ENCODE measurements at places on chromosomes 3 and 15.

DNA sequence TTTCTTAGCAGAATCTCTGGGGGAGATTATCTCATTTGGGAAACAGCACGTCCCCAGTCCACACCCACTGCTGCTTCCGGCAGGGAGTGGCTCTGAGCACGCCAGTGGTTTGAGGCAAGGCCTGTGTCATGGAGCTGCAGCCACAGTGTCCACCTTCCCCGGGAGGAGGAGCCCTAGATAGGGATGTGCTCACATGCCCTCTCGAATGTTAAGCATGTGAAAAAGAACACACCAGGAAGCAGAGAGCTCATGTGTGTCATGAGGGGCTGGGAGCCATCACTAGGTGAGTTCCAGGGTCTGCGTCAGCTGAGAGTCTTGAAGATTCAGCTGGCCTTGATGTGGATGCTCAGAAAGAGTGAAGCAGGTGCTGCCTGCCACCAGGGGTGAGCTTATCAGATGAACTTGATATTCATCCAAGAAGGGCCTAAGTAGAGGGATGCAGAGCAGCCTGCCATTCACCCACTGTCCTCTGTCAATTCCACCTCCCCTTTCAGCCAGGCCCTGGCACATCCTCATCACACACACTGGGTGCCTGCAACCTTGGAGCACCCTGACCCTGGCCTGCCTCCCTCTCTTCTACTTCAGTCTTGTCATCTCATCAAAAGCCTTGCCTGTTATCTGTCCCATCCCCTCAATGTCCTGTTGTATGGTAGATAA is 16.3 kb downstream of the ITGA11 start:
- no peak for DNase-seq

GRCh38 chr3:78912259-78912658 is 855.5 kb downstream of the ROBO1 start:
- DNase-seq = no peak

DNA sequence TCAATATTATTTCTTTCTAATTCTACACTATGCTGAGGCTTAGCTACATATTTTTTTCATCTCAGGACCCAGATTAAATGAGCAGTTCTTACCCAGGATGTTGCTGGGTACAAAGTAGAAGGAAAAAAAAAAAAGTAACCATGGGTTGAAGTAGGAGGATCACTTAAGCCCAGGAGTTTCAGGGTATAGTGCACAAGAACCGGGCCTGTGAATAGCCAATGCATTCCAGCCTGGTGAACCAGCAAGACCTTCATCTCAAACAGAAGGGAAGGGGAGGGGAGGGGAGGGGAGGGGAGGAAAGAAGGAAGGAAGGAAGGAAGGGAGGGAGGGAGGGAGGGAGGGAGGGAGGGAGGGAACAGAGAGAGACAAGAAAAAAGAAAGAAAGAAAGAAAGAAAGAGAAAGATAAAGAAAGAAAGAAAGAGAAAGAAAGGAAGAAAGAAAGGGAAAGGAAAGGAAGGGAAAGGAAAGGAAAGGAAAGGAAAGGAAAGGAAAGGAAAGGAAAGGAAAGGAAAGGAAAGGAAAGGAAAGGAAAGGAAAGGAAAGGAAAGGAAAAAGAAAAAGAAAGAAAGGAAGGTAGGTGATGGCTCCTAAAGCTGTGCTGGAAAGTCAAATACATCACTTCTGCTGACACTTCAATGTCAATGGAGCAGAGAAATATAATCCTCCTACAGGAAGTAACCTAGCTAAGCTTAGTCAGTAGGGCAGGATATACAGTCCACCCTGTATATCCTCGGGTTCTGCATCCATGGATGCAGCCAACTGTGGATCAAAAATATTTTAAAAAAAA is 206.8 kb upstream of the TGFBR2 start:
- peak; percentile 26 for DNase-seq

DNA sequence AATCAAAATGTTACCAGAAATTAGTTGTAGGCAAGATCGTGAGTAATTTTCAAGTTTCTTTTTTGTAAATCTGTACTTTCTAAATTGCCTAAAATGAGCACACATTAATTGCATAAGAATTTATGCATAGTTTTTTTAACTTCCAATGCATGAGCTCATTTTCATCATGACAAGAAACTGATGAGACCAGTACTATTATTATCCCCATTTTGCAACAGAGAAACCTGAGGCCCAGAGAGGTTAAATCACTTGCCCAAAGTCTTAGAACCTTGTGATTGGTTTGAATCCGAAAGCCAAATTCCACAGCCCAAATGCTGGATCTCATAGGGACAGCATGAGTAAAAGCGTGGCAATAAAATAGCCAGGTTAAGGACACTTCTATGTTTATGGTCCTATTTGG is 274.7 kb downstream of the ERC2 start:
- no peak for DNase-seq

- no peak for DNase-seq
Observed at GRCh38 chr3:196778755-196779154, 39.1 kb downstream of the PAK2 start.

GRCh38 chr3:5197470-5198312 is 10.2 kb downstream of the EDEM1 start:
- peak; percentile 61 for DNase-seq

GRCh38 chr3:159356606-159357005 is 554.8 kb downstream of the MFSD1 start:
- DNase-seq = no peak

DNA sequence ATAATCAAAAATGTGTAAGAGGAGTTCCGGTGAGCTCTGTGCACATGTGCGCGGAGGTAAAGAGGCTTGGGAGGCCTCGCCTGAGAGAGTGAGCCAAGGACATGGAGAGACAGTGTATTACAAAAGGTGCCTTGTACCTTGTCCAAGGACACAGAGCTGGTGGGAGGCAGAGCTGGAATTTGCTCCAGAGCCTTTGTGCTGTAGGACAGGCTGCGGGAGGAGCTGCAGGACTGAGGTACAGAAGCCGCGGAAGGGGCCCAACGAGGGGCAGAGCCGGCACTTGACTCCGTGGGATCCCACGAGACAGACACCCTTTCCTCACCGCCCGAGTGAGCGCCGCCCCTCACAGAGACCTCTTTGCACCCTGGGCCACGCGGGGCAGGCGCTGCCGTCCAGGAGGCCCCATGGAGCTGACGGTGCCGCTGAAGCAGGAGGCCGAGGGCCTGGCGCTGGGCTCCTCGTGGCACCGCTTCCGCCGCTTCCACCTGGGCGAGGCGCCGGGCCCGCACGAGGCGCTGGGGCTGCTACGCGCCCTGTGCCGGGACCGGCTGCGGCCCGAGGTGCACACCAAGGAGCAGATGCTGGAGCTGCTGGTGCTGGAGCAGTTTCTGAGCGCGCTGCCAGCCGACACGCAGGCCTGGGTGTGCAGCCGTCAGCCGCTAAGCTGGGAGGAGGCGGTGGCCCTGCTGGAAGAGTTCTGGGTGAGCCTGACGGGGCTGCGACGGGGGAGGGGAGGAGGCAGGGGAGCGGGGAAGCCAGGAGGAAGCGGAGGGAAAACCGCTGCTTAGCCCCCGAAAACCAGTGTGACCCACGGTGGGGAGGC is 68.7 kb downstream of the SLTM start:
- peak; percentile 65 for DNase-seq

GRCh38 chr3:33915796-33916546 is 117.5 kb downstream of the PDCD6IP start:
- DNase-seq = peak; percentile 63

DNA sequence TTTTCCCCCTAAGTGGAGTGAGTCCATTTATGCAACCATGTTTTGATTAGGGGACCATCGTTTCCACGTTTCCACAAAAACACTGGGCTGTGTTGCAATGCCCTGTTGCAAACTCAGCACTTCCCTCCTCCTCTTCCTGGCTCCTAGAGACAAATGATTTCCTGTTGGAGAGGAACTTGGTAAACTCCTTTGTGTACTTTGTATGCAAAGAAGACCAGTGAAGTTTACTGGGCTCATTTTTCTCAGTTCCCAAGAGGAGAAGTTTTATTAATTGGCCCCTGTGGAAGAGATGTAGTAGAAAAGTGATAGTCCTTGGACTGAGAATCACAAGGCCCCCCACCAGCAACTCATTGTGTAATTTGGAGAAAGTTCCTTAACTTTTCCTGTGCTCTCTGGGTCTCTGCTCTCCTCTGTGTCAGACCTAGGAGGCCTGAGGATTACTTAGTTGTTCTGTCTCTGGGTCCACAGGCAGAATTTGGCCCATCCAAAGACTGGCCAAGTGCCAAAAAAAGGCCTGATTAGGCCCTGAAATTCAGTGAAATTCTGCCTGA is 95.0 kb downstream of the ATG7 start:
- DNase-seq = peak; percentile 65

- DNase-seq = peak; percentile 78
Observed at GRCh38 chr15:65326117-65326526, 21.6 kb downstream of the RNU5B-1 start.

GRCh38 chr3:14876921-14877333 is 58.2 kb downstream of the FGD5 start:
- no peak for DNase-seq

DNA sequence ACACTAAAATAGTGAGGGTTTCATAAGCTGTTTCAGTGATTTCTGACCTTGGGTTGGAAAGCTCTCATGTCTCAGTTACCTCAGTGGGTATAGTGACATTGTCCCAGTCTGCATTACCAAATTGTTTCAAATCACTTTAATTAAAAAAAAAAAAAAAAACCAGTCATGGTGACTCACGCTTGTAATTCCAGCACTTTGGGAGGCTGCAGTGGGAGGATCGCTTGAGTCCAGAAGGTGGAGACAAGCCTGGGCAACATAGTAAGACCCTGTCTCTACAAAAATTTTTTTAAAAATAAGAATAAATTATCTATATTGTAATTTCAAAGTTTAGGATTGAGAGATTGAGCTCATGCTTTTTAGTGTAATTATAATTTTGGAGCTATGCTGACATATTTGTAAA is 78.0 kb downstream of the MBNL1 start:
- no peak for DNase-seq

DNA sequence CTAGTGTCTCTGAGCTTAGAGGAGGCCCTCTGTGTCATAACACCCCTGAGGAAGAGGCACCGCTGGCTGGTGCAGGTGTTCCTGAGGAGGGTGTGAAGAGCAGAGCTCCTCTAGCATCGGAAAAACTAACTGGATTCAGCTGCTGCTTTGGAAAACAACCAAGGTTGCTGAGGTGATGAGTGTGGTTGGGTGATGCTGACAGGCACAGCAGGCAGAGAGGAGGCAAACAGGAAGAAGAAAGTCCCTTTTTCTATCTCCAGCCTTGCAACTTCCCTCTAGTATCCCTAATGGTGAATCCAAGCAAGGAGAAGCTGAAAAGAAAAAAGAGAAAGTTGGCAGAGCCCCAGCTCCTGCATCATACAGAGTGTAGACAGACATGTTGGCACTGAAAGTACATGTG is 3.8 kb upstream of the OR4F15 start:
- DNase-seq = no peak

DNA sequence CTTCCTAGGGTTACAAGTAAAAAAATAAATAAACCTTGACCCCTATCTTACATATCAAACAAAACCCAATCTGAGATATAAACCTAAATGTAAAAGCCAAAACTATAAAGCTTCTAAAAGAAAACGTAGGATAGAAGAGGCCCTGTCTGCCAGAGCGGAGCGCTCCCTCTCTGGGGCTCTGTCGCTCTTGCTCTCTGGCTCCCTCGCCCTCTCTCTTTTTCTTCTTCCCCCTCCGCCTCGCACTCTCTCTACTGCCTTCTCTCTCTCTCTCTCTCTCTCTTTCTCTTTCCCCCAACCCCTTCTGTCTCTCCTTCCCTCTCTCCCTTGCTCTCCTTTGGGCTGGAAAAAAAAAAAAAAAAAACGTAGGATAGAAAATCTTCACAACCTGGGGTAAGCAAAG is 21.6 kb downstream of the RYK start:
- DNase-seq = peak; percentile 77

DNA sequence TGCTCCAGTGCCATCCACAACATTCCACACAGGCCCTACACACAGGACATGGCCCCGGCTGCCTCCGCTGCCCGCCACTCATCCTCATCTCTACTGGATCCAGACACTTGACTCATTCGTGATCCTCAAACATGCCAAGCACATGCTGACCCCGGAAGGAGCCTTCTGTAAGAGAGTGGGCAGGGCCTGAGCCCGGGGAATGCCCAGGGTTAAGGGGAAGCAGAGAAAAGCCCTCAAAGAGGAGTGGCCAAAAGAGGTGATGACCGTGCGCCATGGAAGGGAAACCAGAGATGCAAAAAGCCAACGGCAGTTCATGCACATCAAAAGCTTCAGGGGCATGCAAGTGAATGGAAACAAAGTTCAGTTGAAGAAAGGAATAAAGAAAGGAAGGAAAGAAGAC is 46.1 kb downstream of the RFTN1 start:
- no peak for DNase-seq

DNA sequence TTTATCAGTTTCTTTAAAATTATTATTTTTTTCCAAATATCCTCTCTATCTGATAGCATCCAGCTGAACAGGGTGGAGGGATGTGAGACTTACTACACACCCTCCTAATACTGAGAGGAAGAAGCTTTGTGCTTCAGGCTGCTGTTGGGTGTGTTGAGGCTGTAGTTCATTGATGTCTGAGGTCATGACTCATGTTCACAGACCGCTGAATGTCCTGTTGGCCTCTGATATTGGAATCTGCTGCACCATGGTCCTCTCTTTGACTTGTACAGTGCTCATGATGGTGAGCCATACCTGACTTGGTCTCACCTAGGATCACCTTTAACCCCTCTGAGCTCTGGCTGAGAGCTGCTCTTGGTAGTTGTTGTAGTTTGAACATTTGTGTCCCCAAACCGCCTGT is 302.9 kb downstream of the SATB1 start:
- DNase-seq = no peak

DNA sequence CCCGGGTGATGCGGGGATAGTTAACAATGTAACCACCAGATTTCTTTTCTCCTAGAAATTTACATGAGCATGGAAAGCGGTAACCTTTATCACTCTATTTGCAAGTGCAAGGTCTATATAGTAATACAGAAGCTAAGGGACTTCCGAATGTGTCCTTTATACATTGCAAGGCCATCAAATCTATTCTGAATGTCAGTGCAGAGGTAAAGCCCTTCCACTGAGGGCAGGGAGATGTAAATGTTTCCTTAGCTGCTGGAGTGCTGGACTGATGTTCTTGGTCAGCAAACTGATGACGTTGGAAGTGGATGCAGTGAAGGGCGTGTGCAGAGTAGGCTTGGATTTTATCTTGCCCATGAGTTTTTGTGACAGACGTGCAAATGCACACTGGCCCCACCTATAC is 6.2 kb downstream of the ALDH1A3 start:
- no peak for DNase-seq

DNA sequence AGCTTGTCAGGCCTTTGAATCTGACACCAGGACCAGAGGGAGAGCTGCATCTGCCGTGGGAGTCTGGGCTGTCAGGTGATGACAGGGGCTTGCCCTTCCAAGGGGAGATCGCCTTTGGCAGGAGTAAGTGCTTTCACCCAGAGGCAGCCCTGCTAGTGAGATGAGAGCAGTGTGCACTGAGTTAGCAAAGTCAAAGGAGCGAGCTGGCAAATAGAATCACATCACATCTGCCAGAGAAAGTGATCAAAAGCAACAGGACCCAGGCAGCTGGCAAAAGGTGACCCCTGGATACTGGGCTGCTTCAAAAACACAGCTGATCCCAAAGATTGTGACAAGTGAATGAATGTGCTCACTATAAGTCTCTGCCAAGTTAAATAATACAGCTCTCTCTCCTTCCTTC is 36.1 kb upstream of the PYDC2 start:
- DNase-seq = no peak

- DNase-seq = no peak
Observed at GRCh38 chr15:68298882-68299381, 21.4 kb downstream of the FEM1B start.

- peak; percentile 66 for DNase-seq
Observed at GRCh38 chr15:55619783-55620182, 31.6 kb upstream of the PYGO1 start.

Data from mesendoderm (in vitro differentiated cells).